Naive thymus-derived CD4-positive, alpha-beta T cell (primary cell): ENCODE measurements at places on chromosomes 11 and 22.

- DNase-seq, result no peak
These were observed 3.2 kb upstream of the EMID1 start for GRCh38 chr22:29202212-29203192.

DNA sequence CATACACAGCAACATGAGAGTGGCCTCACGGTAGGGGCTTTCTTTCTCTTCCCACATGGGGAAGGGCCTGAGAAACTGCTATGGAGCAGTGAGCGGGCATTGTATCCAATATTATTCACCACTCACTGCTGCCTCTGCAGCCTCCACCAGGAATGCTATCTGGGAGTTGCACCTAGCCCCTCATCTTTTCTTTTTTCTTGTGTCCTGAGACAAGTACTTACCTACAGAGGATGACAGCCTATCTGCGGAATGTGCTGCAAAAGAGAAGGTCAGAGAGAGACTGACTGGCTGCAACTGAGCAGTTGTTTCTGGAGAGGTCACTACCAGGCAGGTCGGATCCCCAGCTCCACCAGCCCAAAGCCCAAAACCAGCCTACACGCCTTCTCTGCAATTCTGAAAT, 52.1 kb upstream of the HTATIP2 start:
- no peak for DNase-seq

GRCh38 chr22:17779286-17780115, 5.2 kb upstream of the BID start:
- DNase-seq, result no peak

DNA sequence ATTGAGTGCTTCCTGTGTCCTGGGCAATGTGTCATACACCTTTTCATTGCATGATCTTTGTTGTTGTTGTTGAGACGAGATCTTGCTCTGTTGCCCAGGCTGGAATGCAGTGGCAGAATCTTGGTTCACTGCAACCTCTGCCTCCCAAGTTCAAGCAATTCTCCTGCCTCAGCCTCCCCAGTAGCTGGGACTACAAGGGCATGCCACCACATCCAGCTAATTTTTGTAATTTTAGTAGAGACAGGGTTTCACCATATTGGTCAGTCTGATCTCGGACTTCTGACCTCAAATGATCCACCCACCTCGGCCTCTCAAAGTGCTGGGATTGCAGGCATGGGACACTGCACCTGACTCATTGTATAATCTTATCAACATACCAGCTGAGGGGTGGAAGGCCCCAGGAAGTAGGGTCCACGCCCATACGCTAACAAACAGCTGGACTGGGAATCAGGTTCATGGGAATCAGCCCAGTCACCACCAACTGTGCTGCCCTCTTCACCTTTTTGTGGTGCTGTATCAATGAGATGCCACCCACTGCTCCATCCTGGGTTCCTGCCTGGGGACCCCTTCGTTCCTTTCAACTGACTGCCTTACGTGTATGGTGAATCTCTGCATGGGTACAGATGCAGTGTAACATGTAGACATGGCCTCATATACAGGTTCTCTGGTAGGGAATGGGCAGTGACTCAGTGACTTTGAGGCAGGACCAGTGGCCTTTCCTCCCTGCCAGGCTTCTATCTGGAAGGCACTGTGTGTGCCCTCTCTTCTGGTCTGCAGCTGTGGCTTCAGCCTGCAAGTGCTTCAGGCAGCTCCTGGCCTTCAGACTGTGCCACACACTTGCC, 32.5 kb upstream of the YWHAH start:
- DNase-seq, result no peak

DNA sequence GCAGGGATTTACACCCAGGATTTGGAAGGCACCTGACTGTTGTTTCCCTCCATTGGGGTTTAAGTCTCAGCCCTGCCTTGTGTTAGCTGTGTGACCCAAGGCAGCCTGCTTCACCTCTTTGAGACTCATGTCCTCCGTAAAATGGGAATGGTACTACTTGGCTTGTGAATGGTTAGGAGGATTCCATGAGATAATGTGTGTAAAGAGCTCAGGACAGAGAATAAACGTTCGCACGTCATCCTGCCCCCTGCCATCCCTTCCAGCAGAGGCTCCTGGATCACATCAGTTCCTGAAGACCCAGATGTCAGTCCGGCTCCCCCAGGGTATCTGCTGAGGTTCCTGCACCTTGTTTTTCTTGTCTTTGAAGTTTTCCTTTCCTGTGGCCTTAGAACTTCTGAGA, 16.8 kb upstream of the ACCSL start:
- no peak for DNase-seq

GRCh38 chr11:102784380-102784779, 4.0 kb upstream of the MMP10 start:
- DNase-seq, result no peak

- DNase-seq, result no peak
These were observed 42.9 kb downstream of the IRAG1 start for GRCh38 chr11:10650630-10651029.

- DNase-seq, result no peak
These were observed at the start of gene CTNND1 for GRCh38 chr11:57761301-57762234. CTNND1 (plus strand) TSS chr11:57761802; CDS start chr11:57791479, 29,677 bp downstream.

DNA sequence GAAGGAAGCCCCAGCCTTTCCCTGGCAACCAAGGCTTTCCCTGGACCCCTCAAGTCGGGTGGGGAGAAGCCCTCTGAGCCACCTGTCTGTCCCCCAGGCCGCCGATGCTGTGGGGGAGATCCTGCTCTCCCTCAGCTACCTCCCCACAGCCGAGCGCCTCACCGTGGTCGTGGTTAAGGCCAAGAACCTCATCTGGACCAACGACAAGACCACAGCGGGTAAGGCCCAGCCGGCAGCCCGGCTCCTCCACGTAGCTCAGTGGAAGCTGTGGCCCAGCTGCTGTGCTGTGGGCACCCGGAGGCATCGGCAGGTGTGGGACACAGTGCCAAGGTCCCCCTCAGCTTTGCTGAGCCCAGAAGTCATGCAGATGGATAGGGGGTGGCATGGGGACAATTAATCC, 12.2 kb upstream of the RHOD start:
- DNase-seq, result no peak

- peak; percentile 71 for DNase-seq
These were observed at the start of gene FBXO3 for GRCh38 chr11:33773987-33774735. FBXO3 (minus strand) TSS chr11:33774520; CDS start chr11:33774497, 23 bp downstream.

DNA sequence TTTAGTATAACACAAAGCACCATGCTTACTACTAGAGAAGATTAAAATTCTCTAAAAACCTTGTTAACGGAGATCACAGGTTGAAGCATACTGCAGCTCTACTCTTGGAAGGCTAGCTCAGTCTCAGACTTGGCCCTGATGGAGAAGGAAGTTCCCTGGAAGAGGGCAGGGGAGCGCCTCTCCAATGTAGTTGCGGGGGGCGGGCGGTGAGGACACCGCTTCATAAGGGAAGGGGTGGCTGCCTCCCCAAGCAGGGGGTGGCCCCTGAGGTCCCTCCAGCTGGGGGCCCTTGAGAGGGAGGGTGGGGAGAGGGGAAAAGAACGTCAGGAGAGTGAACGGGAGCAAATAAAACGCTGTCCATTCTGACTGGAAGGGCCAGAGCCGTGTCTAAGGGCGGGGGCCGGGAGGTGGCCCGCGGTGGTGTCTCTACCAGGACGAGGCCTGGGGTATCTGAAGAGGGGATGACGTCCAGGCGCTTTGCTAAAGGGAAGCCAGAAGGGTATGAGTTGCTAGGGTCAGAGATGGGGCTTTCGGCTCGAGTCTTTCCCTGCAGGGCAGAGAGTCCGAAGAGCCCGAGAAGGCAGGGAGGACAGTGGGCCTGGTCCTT, 553 bp upstream of the USP47 start:
- peak; percentile 14 for DNase-seq

DNA sequence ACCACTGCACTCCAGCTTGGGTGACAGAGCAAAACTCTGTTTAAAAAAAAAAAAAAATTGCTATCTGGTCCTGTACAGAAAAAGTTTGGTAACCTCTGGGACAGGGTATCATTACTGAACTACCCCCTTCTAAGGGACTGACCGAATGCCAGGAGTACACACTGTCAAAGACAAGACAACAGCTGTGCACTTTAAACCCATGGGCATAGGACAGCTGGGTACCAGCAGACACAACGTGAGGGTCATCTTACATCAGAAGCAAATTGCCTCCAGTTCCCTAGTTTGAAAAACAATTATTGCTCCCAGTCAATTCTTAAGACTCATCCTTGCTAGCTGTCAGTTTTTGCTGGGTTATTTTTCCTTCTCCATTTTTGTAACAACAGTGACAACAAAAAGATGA, 17.8 kb downstream of the CD59 start:
- no peak for DNase-seq

- peak; percentile 59 for DNase-seq
These were observed 29.7 kb upstream of the SORL1-AS1 start for GRCh38 chr11:121482231-121483129.

GRCh38 chr11:106397787-106398501, 320.5 kb downstream of the AASDHPPT start:
- no peak for DNase-seq

DNA sequence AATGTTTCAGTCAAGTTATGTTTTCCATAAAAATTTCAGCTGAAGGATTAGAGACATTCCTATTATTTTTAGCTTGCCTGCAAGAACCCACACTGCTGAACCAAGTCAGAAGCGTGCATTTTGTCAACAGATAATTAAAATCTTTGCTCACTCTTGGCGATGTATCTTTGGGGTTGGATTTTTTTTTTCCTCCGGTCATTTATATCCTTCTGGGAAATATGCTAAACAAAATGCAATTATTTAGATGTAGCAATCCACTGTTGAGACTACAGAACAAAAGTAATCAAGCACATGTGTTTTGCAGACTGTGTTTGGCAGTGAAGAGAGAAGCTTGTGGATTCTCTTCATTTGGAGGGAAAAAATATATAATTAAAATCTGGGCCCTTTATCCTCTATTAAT, 15.3 kb upstream of the NELL1 start:
- DNase-seq, result no peak

DNA sequence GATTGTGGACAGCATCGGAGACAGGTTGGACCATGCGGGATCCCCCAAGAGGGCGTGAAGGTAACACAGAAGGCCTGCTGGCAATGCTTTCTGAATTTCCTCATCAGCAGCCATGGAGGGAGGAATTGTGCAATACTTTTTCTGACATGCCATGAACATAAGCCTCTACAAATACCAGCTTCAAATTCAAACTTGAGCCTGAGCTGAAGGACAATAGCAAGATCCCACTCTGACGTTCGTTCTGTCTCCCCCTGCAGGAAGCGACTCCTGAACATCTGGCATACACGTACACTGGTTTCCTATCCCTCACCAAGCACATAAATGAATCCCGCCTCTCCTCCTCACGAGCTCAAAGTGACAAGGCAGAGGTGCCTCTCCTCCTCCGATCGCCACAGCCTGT, 312.2 kb downstream of the BRD1 start:
- no peak for DNase-seq

GRCh38 chr22:39439170-39439569, 17.6 kb upstream of the MGAT3 start:
- DNase-seq, result no peak

DNA sequence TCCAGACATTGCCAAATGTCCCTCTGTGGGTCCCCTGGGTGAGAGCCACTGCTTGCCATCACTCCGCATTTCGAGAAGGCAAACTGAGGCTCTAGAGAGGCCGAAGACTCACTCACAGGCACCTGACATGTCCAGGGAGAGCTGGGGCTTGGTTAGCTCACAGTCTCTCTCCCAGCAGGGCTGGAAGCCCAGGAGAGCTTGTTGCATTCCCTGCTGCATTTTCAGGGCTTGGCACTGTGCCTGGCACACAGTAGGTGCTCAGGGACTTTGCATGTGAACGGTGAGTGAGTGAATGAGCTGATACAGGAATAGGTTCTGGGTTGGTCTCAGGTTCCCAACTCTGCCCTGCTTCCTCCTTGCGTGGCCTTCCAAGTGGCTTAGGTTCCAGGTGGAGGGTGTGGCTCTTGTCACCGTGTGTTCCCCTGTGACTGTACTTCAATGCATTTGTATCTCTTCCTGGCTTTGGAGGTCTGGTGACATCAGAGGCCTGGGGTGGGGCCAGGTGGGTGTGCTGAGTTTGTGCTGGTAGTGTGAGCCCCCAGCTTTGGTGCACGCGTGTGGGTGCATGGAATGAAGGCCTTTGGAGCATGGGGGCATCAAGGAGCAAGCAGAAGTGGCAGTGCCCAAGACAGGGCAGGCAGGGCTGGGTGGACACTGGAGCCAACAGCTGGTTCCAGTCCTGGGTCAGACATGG, 18.4 kb upstream of the SMIM38 start:
- no peak for DNase-seq

DNA sequence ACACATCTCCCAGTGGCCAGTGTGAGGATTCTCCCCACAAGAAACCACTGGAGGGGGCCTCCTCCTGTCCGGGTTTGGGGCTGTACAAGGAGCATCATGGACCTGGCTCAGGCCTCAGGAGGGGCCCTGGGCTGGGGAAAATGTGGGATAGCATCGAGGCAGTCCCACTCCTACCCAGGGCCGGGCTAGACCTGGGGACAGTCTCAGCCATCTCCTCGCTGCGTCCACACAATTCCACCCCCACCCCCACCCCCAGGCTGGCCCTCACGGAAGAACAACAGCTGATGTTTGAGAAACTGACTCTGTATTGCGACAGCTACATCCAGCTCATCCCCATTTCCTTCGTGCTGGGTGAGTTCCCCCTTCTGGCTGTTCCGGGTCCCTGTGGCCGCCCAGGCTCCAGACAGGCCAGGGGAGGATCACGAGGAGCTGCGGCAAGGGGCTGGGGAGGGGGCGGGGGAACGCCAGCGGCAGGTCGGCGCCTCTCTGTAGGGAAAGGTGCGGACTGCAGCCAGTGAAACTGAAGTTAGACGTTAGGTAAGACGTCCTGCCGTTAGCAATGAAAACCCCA, 4.8 kb downstream of the BEST1 start:
- no peak for DNase-seq

GRCh38 chr11:71114124-71114851, 138.1 kb downstream of the SHANK2 start:
- DNase-seq, result no peak

GRCh38 chr11:45652781-45653180, 12.6 kb downstream of the CHST1 start:
- DNase-seq, result no peak

DNA sequence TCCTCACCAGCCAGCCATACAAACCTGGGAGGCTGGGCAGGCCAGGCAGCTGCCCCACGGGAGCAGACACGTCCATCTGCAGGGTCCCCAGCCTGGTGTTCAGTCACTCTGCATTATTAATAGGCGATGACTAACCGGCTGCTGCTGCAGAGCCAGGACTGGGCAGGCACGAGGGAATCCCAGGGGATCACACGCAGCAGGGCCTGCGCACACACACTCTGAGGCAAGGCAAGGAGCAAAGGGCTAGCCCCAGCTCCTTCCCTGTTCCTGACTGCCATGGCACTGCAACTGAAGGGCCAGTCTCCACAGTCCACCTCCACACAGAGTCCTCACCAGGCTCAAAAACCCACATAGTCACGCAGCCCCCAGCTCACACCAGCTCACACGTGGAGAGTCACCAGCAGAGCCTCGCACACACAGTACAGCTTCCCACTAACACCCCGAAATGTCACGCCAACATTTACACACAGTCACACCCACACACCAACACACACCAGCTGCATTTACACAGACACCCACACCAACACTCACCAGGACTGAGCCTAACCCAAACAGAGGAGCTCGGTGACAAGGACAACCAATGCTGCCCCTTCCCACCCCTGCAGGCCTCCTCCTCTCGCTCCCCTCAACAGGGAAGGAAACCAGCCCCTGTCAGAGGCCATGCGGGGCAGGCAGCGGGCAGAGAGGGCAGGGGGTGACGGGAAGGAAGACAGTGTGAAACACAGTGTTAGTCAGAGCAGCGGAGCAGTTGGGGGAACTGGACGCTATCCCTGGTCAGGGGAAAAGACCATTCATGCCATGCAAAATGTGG, 47.3 kb downstream of the NRXN2 start:
- no peak for DNase-seq
